GDM1 (cell line): ENCODE measurements at places on chromosomes 7 and 10.
A peak's percentile ranks its signal among the peaks of the same experiment; 100 is the strongest.

DNA sequence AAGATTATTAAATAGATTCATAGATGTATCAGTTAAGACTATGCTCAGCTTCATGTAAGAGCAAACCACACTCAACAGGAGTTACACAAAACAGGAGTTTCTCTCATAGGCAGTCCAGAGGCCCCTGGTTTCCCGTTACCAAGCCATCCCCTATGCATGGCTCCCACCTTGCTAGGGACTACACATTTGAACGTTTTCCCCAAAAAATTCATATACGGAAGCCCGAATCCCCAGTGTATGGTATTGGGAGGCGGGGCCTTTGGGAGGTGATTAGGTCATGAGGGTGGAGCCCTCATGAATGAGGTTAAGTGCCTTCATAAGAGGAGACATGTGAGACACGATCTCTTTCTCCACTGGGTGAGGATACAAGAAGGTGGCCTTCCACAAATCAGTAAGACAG, 29.1 kb downstream of the RSU1 start:
- no peak for DNase-seq

GRCh38 chr7:412313-412710, 107.3 kb downstream of the PDGFA start:
- no peak for DNase-seq

DNA sequence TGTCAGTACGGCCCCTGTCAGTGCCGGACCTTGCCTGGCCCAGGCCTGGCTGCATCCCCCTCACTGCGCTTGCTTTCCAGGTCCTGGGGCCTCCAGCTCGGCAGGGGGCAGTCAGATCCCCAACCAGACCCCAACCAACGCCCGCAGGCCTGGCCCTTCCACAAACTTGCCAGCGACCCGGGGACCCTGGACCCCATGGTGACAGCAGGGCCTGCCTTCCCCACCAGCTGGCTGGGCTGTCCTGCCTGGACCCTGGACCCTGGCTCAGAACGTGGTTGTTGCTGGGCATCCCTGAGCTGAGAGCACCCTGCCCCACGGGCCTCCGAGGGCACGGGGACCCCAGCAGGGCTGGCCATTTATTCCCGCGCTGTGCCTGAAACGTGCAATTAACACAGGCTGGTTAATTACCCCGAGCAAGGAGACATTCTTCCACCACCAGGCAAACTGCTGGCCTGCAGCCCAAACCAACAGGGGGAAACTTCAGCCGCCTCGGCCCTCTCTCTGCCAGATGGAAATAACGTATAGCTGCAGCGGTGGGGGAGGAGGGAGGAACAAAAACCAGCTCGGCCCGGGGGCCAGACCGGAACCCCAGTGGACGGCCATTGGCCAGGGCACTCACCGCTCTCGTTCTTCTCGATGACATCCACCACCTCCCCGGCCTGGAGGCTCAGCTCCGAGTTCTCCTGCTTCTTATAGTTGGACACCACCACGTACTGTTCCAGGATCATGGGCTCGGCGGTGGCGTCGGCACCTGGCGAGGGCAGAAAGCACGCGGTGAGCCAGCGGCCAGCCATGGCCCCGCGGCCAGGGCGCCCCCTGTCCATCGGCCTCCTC, 167.1 kb downstream of the NEURL1 start:
- no peak for DNase-seq

DNA sequence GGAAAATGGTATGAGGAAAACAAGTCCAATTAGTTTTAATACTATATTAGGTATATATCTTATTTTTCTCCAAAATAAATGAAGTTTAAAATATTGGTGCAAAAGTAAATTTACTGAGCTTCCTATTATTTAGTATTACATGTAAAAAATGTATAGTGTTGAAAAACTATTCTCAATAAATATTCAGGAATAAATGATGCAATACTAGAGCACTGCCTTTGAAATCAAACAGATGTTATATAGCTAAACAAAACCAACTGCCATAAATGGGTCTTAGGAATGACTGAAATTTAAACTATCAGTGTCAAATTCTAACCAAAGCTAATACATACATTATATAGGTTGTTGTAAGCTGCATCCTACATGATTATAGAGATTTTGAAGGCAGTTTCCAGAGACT, 1434.0 kb upstream of the LRRTM3 start:
- DNase-seq: no peak

- DNase-seq: peak; percentile 24
These were observed 13.7 kb downstream of the CISD1 start for GRCh38 chr10:58282615-58283014.

DNA sequence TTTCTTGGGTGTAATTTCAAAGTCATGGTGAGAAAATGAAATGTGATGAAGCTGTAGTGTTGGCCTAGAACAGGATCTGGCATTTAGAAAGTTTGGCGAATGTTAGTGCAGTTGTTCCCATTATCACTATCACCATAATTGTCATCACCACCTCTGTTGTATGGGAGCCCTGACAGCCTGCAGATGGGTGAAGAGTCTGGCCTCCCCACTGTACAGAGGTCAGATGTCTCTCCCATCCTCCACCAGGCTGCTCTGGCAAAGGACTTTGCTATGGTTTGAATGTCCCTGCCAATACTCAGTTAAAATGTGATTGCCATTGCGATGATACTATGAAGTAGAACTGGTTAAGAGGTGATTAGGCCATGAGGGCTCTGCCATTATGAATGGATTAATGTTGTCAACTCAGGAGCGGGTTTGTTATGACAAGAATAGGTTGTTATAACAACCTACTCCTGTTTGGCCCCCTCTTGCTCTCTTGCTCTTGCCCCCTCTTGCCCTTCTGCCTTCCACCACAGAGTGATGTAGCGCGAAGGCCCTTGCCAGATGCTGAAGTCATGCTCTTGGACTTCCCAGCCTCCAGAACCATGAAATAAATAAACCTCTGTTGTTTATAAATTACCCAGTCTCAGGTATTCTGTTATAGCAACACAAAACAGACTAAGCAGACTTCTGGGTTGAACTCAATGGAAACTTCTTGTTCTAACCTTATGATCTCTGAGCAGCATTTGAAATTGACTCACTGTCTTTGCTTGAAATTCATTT, 90.0 kb downstream of the GRK5 start:
- DNase-seq: no peak

DNA sequence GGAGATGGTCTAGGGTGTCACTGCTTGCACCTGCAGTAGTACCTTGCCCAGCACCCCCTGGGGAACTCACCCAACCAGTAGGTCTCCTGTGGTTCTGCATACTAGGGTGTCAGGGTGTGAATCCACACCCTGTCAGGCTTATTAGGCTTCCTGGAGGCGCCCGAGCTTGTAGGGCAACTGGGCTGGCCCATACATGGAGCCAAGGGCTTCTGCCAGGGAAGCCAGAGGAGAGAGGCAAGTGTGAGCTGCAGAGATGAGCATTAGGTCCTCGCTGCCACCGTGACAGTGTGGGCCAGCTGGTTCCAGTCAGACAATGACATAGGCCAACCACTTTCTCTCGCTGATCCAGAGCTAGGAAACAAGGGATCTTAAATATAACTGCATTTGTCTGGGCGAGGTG, 11.2 kb downstream of the MXI1 start:
- DNase-seq: peak; percentile 45

DNA sequence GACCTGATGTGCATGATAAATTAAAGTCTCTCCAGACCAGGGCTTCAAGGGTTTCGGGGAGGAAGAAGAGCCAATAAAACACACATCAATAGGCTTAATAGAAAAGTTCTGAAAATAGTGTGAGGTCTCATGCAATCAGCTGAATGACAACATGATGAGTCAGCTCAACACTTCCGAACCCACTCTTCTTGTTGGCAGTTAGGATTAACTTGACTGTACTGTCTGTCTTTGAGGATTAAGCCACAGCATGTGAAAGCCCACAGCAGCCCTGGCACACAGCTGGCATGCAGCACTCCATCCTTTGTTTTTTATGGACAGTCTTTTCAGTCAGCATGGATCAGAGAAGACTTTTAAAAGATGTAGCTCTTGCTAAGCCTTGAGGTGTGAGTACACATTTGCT, 526.9 kb upstream of the VSTM2A start:
- DNase-seq: no peak

- DNase-seq: no peak
These were observed 85.3 kb downstream of the CUL1 start for GRCh38 chr7:148783801-148784527.

GRCh38 chr7:81534996-81535395, 234.9 kb downstream of the HGF start:
- no peak for DNase-seq

- DNase-seq: no peak
These were observed 51.2 kb downstream of the INSYN2A start for GRCh38 chr10:127145173-127145572.

GRCh38 chr10:130958981-130959751, 352.4 kb downstream of the TCERG1L start:
- DNase-seq: no peak

DNA sequence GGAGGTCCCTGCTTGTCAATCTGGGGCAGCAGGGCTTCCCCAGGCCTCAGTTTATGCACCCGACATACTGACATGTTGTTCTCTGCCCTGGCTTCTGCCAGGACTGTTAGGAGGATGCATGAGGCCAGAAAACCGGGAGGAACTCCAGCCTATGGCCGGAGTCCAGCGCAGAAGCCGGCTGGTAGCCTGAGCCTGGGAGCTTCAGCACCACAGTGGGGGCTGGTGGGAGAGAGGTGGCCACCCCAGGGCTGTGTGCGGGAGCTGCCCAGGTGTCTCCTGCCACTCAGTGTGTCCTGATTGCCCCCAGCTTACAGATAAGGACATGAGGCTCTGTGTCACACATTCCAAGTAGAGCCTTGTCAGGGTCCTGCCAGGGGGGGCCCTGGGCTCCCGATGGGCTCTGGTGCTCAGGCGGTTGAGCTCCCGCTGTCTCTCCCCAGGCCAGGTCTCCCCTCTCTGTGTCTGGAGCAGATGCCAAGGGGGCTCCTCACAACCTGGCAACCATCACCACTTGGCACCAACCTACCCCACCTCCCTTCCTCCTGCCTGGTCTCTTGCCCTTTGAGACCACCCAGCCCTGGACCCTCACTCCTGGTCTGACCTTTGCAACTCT, 32.3 kb downstream of the PPIF start:
- no peak for DNase-seq

DNA sequence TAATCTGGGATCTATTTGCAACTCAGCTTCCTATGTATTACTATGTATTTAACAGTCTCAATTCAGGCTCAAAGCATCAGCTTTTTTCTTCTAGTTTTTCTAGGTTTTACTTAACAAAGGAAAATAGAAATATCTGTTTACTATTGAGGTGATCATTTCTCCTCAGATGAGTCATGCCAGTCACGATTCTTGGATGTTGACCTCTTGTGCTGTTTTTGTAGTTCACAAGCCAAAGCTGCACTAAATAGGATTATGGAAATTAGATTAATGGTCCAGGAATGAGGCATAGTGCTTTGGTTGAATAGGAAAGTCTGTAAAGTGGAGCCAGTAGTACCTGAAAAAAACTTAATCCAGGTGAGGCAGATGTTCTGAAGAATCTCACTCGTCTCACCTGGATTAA, 198.3 kb upstream of the KAT6B start:
- DNase-seq: no peak

- no peak for DNase-seq
These were observed 125.7 kb upstream of the NEBL start for GRCh38 chr10:21022821-21023220.

DNA sequence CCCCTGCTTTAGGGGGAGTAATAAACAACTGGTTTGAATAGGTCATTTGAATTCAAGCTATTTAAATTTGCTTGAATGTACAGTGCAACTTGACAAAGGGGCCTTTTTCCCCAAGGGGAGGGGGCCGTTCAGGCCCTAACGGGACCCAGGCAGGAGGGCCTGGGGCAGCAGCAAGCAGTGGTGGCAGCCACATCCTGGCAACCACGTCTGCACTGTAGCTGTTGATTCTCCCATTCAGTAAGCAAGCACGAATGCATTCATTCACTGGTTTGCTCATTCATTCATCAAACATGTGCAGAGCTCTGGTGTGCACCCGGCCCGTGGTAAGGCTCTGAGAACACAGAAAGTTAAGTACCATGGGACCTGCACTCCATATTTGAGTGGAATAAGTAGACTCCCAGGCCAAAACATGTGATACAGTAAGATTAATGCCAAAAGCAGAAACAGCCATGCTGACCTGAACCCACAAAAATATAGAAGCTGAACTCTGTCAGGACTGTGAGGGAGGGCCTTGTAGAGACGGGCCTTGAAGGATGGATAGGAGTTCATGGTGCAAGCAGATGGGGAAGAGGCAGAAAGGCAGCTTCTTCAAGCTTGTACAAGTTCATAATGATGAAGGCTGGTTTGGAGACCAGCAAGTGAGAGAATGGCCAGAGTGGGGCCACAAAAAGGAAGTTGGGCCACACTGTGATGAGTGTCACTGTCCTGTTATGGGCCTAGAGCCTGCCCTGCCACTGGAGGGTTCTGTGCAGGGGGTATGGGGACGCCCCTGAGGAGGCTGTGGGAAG, 29.3 kb upstream of the C10orf53 start:
- DNase-seq: no peak

DNA sequence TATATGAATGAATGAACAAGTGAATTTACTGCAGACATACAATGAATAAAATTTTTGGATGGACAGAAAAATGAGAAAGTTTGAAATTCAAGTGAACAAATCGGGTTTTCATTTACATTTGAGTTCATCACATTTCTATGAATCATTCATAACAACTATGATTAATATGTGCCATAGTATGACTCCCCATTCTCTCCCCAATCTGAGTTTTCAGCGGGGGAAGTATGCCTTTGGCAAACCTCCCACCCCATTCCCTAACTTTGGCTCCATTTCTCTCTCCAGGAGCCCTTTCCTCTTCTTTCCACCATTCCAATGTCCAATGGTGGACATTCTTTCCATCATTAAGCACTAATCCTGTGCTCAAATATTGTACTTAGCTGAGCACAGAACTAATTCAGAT, 96.8 kb upstream of the LSM8 start:
- no peak for DNase-seq

- no peak for DNase-seq
These were observed 143.7 kb downstream of the SFMBT2 start for GRCh38 chr10:7267142-7267541.

GRCh38 chr7:27247452-27248426, 5.1 kb downstream of the EVX1 start:
- no peak for DNase-seq

DNA sequence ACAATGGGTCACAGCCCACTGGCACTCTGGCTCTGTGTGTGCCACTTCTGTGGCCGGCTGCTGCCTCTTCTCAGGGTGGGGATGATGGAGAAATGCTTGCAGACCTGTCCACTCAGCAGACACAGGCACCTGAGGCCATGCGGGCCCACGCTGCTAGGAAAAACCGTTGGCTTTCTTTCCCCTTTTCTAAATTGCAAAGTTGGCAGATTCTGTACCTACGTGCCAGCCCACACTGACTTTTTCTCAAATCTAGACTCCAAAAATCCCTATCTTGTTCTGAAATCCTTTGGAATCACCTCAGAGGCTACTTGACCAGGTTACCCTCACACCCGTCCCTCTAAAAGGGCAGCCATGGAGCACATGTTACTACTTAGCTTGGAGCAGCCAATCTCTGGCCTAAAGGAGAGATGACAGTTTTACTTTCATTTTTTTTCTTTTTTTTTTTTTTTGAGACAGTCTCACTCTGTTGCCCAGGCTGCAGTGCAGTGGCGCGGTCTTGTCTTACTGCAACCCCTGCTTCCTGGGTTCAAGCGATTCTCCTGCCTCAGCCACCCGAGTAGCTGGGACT, 99.4 kb downstream of the RNF216 start:
- no peak for DNase-seq
